ENCODE measurements at places on chromosomes 3 and 15. TPM values are rescaled to one million over a fixed set of nuclear protein-coding genes. Genes with fewer than 3 reads are reported as not detected.

- peak; percentile 92 for DNase-seq
These were observed 4.4 kb upstream of the CLDN11 start for GRCh38 chr3:170414202-170414663.

Gene NKIRAS1
- 7.1 TPM for total RNA-seq

DNA sequence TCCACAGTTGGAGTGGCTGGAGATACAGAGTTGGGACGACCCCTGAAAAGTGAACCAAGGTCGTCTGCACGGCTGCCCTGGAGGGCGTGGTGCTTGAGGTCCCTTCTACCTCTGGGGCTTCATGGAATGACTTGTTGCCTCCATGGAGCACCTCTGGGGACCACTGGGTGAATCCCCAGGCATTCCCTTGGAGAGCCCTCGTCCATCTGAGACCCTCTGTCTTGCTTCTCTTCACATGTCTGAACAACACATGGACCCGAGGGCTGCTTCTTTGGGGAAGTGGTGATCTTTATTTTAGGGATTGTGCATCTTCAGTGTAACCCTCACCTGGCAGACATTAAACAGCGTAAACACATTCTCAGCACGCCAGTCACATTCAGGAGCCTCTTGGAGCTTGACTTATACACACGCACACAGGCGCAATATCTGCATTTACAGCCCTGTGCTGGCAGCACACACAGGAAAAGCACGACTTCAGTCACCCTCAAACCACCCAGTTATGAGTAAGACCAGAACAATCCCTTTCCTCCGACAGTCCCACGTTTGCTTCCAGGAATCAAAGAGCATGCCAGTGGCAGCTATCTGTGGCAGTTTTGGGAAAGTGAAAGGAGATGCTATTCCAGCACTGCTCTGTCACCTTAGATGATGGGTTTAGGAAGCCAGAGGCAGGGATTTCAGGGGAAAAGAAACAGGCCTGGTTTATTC, 12.6 kb downstream of the FAM107A start:
- DNase-seq: peak; percentile 41

- DNase-seq: no peak
These were observed 25.8 kb downstream of the COLQ start for GRCh38 chr3:15495461-15496340.

Gene CCR8
- 0.19 TPM for total RNA-seq

- DNase-seq: no peak
These were observed 43.4 kb downstream of the GPR160 start for GRCh38 chr3:170081079-170081741.

GRCh38 chr3:39752751-39753150, 56.7 kb upstream of the MYRIP start:
- DNase-seq: no peak
